ENCODE measurements at places on chromosomes 1 and 21. TPM values are rescaled to one million over a fixed set of nuclear protein-coding genes. Genes with fewer than 3 reads are reported as not detected.
A peak's percentile ranks its signal among the peaks of the same experiment; 100 is the strongest.

DNA sequence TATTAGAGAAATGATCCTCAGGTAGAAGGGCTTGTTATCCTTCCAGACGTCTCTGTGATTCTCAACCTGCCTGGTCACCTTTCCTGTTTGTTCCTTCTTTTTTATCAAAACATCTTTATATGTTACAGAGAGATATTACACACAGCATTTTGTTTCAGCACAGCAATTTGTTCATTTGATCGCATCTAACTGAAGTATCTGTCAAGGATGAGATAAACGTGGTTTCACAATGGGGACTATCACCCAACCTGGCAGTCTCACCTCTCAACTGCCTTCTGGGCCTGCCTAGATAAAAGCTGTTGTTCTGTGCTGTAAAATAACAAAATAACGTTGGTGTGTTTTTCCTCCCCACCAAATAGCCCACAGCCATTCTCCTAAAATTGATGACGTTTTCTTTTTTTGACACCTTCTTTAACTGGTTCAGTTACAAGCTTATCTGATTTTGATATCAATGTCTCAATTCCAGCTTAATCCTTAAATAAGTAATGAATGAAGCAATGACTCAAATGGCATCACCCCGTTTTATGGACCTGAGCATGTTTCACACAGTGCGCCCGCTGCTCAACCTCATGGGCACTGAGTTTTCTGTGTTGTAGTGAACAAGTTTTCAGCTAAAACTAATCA is 367.9 kb upstream of the RUNX1 start:
- H3K4me1 ChIP-seq = no peaks in the 10 kb centered on the region
- H3K36me3 ChIP-seq = no peaks in the 10 kb centered on the region
- peaks cover 39% of the 10 kb centered on the region for H3K27me3 ChIP-seq
- no peak overlapping the region for H3K27ac ChIP-seq

The KIF14 gene
- total RNA-seq = 30.8 TPM

The ZNF362 gene
- 13.7 TPM for total RNA-seq

DNA sequence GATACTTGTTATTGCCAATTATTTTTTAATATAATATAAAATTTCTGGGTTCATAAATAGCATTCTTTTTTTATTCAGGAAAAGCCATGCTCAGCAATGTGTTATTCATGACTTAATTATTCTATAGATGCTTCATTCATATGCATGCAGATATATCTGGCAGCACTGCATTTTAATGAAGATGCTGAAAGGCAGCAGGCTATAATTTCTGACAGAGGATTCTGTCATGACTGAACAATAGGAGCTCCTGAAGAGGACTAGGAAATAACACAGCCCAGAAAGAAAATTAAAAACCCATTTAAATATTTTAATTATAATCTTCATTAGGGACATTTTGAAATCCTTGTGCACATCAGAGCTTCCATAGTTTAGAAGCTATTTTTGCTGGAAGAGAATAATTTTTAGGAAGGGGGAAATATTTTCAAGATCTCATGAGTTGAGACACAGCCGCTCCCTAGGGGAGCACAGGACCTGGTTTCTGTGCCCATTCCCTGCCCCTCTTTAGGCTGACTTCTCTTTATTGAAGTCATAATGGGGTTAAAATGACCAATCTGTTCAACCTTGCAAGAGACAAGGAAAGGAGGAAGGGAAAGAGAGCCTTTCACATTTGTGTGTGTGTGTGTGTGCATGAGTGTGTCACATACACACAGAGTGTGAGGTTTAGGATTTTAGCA is 83.9 kb downstream of the RPE65 start:
- H3K27ac ChIP-seq = no peak overlapping the region
- no peaks in the 10 kb centered on the region for H3K4me1 ChIP-seq
- H3K27me3 ChIP-seq = no peaks in the 10 kb centered on the region
- no peak for DNase-seq
- H3K4me3 ChIP-seq = no peak overlapping the region
- no peaks in the 10 kb centered on the region for H3K36me3 ChIP-seq

GRCh38 chr1:45325851-45326506 is 716 bp upstream of the HPDL start:
- peaks cover 4% of the 10 kb centered on the region for H3K36me3 ChIP-seq
- DNase-seq = no peak
- H3K4me3 ChIP-seq = peak overlapping the region; percentile 80
- peak overlapping the region; percentile 80 for H3K27ac ChIP-seq
- H3K27me3 ChIP-seq = no peaks in the 10 kb centered on the region

GRCh38 chr21:41369920-41370839 is 8.4 kb downstream of the MX2 start:
- peak; percentile 68 for DNase-seq
- no peaks in the 10 kb centered on the region for H3K27me3 ChIP-seq
- peak overlapping the region; percentile 89 for H3K27ac ChIP-seq
- H3K36me3 ChIP-seq = peaks cover 53% of the 10 kb centered on the region

Measured in activated CD8-positive, alpha-beta memory T cell treated with anti-CD3 and anti-CD28 coated beads, Interleukin-2, amount 10 ng/mL, durations not matched to agents 7 days and 5 days (primary cell).